ENCODE measurements at places on chromosomes 2 and 18.

- peak; percentile 39 for DNase-seq
Observed at GRCh38 chr2:136363900-136364299, 246.0 kb upstream of the CXCR4 start.

DNA sequence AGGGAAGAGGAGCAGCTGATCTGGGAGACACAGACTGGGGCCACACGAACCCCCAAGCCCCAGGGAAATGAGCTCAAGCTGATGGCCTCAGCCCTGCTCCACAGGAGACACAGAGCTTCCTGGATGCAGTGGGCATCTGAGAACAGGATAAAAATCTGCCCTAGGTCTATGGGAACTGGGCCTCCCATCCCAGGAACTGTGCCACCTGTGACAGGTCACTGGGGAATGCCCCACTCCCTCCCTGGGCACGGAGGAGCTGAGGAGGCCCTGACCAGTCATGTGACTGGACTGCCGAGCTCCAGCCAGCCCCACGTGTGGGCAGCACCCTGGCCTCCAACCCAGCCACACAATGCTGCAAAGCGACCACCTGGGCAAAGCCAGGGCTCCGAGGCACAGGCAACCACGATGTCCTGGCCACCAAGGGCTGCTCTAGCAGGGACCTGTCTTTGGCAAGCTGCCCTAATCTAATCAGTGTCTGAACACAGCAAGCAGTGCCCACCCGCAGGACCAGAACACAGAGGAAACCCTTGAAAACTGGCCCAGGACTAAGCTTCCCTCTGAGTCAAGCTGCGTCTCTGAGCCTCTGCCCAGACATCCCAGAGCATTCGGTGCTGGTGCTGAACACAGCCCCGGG is 57.8 kb upstream of the ID2 start:
- no peak for DNase-seq

DNA sequence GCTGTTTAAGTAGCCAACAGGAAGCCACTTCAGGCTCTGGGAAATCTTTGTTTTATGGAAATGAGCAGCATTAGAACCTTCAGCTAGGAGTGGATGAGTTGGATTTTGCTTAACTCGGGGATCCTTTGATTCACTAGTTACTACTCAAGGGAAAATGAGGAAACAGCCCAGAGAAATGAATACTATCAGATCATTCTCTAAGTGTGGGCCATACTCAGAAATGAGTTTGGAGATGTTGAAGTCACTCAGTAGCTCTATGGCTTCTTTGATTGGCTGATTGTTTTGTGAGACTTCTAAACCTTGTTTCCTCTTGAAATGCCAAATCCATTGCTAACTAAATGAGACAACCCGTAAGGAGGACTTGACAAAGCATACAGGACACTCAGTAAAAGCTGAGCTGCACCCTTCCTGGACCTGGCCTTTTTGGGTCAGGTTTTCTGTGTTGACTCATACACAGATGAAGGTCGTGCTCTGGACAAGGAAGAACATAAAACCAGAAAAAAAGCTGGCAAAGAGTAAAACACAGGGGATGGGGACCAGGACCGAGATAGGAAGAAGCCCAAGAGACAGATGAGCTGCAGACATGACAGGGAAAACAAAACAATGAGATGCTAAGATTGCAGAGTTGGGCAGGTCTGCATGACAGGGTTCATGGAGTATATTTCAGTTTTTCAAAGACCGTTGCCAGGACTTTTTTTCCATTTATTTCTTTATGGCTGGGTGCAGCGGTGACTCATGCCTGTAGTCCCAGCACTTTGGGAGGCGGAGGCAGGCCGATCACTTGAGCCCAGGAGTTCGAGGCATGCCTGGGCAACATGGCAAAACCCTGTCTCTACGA is 41.6 kb downstream of the INO80C start:
- no peak for DNase-seq

- DNase-seq, result no peak
Observed at GRCh38 chr2:169080250-169081069, 11.1 kb downstream of the DHRS9 start.

DNA sequence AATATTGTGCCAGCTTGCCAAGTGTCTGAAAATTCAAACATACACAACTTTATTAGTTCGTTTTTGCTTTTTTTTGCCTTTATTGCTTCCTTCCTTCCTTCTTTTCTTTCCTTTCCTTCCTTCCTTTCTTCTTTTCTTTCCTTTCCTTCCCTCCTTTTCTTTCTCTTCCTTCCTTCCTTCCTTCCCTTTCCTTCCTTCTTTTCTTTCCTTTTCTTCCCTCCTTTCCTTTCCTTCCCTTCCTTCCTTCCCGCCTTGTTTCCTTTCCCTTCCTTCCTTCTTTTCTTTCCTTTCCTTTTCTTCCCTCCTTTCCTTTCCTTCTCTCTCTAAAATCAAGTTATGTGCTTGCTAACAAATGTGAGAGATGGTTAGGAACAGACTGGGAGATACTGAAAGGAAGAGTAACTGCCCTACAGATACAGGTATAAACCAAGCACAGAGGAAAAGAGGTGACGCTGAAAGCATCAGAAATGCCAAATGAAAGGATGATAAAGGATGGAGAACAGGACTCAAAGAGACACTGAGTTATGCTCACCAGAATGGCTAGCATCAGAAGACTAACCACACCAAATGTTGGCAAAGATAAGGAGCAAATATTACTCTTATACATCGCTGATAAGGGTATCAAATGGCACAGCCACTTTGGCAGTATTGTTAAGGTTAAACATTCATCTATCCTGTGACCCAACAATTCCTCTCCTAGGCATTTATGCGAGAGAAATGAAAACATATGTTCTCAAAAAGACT is 151.6 kb downstream of the MREG start:
- no peak for DNase-seq

- no peak for DNase-seq
Observed at GRCh38 chr2:65503746-65504145, 71.3 kb upstream of the SPRED2 start.

- DNase-seq, result no peak
Observed at GRCh38 chr2:112674229-112674628, 28.5 kb downstream of the SLC20A1 start.

- no peak for DNase-seq
Observed at GRCh38 chr2:170455617-170456426, 259.3 kb upstream of the SP5 start.

DNA sequence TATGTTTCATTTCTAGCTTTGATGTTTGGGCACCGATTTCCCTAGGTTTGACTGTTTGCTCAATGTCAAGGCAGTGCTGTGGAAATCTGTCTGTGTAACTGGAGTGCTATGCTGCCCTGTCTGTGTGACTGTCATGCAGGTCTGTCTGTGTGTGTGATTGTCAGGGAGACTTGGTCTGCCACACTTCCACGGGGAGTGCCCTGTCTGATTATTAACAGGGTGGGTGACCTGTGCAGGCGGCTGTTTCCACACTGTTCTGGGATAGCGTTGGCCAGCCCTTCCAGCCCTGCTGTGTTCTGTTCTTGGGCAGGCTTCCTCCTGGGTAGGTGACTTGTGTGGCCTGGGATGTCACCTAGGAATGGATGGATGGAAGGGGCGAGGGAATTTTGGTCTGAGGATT is 85.3 kb downstream of the FHOD3 start:
- no peak for DNase-seq

- DNase-seq, result no peak
Observed at GRCh38 chr2:2222931-2223330, 108.1 kb downstream of the MYT1L start.

DNA sequence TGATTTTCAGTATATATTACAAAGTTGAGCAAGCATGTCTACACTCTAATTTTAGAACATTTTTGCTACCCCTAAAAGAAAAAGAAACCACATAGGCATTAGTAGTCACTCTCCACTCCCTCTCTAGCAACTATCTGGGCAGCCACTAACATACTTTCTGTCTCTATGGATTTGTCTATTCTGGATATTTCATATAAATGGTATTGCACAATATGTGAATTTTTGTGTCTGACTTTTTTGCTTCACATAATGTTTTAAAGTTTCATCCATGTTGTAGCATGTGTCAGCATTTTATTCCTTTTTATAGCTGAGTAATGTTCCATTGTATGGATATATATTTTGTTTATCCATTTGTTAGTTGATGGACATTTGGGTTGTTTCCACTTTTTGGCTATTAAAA is 232.5 kb upstream of the CTAGE1 start:
- no peak for DNase-seq

DNA sequence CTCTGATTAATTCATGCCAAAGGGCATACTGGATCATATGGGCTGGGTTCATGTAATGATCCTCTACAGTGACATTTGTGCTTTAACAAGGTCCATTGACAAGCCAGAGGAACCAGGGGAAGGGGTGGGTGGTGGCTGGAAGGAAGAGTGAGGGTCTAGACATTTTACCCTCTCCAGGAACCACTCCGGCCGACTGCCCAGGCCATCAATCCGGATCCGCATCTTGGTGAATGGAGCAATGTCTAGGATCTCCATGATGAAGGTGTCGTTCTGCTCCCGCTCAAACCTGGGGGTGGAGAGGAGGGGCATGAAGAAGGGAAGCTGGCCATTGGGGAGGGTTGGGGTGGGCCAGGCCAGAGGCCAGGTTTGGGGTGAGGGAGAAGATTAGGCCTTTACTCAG is 147.5 kb downstream of the LOXHD1 start:
- DNase-seq, result no peak

- no peak for DNase-seq
Observed at GRCh38 chr2:3492951-3493614, 26.2 kb downstream of the ADI1 start.

GRCh38 chr2:46381263-46381849 is 84.1 kb downstream of the EPAS1 start:
- no peak for DNase-seq

DNA sequence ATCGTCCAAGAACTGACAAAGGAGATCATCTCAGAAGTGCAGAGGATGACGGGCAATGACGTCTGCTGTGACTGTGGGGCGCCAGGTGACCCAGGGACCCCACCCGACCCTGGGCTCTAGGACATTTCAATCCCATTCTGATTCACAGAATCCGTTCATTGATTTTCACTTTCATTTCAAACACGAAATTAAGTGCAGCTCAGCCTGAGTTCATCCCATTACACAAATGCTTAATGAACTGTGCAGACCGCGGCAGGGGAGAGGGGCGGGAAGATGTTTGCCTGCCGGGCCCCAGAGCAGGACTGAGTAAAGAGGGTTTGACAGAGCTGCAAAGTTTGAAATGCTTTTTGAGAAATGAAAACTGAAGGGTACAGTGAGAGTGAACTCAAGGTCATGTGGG is 67.1 kb downstream of the ITGB1BP1 start:
- DNase-seq, result no peak

GRCh38 chr2:198775737-198776136 is 682.0 kb downstream of the SATB2 start:
- DNase-seq, result no peak

GRCh38 chr2:86764661-86765309 is 25.9 kb downstream of the CD8A start:
- DNase-seq, result no peak

GRCh38 chr2:125581557-125581956 is 1074.4 kb upstream of the GYPC start:
- no peak for DNase-seq

GRCh38 chr2:82781176-82781915 is 1677.7 kb downstream of the SUCLG1 start:
- no peak for DNase-seq

GRCh38 chr2:218422403-218423086 is 3.6 kb downstream of the VIL1 start:
- DNase-seq, result no peak

GRCh38 chr18:36074435-36074834 is 7.1 kb upstream of the RPRD1A start:
- no peak for DNase-seq

DNA sequence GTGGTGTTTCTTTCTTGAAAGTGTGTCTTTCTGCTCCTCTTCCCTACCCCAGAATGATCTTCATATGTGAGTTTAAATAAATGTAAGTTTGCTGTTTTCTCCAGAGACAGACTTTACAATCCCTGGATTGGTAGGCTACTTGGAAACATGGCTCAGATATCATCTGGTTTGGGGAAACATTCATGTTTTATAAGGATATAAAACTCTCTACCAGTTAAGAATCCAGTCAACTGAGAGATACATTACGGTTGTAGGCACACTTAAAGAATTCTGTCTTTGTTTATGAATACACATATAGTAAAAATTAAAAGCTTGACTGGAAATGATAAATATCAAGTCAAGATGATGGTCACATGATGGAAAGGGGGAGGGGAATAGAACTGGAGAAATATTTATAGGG is 739.3 kb downstream of the SLC4A3 start:
- DNase-seq, result no peak

All from retinal pigment epithelial cell (primary cell).